ENCODE measurements at places on chromosomes 7 and 10. TPM values are rescaled to one million over a fixed set of nuclear protein-coding genes. Genes with fewer than 3 reads are reported as not detected.

- DNase-seq = no peak
These were observed 104.9 kb upstream of the LEP start for GRCh38 chr7:128136215-128136597.

- no peak for DNase-seq
These were observed 3.2 kb downstream of the CYP26A1 start for GRCh38 chr10:93076871-93077270.

GRCh38 chr7:102208826-102209225 lies 77.8 kb upstream of the SH2B2 start:
- no peak for DNase-seq

The TRIL gene
- total RNA-seq = 6.0 TPM

The VWDE gene
- total RNA-seq = 8.8 TPM

All from left cardiac atrium (tissue), 4 donors.